NCI-H82 (cell line): ENCODE measurements at places on chromosomes 2 and 18.

- DNase-seq = no peak
Measured at GRCh38 chr18:77101410-77102258, 30.9 kb downstream of the MBP start.

DNA sequence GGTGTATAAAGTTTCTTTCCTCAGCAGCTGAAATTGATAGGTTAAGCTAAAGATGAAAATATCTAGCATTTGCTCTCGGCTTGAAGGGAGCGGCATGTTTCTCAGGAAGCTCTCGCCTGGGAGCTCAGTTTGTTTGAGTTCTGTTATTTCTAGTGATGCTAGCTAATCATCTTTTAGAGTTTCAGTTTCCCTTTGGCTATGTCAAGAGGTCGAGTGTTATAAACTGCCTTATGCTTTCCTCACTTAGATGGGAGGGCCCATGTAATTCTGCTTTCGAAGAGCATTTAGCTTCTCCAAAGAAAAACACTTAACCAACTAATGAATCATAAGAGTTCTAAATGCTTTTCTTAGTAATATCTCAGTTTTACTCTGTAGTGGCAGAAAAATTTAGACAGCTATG, 33.6 kb downstream of the PLCL1 start:
- DNase-seq = no peak

DNA sequence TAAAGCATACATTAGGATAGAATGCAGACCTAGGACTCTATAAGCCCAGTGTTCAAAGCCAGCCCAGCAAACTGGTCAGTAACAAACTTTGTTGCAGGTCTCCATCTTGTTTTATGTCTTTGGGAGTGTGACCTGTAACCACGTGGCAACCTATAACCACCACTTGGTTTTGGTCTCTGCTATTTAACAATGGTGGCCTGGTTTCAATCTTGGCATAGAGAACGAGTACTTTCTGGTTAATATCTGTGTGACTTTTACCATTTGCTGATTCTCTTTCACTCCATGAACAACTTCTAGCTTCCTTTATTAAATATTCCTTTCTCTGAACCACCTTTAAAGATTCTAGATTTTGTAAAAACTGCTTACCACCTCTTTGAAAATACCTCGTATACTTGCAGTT, 118.5 kb downstream of the KCNS3 start:
- DNase-seq = no peak

- peak; percentile 88 for DNase-seq
Measured at GRCh38 chr2:70870790-70871189, 35.2 kb upstream of the CD207 start.

- DNase-seq = no peak
Measured at GRCh38 chr2:160268151-160268781, 68.2 kb upstream of the ITGB6 start.

DNA sequence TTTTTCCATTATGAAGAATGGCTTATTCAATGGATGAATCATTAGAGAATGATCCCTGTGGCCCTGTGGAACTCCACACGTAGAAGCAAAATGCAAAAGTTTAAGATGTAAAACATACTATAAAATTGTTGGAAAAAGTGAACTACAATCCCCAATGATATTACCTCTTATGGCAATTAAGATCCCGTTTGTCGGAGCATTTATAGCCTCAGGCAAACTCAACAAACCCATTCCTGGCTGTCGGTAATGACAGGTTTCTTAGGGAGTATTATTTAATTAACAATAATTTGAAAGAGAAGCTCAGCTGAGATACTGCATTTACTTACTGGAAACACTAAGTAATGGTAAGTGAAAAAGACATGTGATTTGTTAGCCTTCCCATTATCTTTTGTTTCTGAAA, 138.3 kb downstream of the CDH20 start:
- DNase-seq = no peak

DNA sequence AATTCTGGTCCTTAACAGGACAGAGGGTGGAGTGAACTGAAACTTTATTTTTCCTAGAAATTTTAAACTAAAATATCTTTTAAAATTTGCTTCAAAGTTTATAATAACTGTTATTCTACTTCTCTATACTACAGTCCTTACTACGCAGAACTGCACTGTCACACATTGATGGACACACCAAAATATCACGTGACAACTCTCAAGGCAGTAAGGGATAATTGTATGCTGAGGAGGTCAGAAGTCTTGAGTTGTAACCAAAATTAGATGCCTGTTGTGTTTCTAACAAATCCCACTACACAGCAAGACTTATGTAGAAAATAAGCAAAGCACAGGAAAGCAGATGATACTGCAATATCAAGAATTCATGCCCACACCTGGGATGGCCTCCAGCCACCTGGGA, 76.3 kb downstream of the CHST9 start:
- no peak for DNase-seq

DNA sequence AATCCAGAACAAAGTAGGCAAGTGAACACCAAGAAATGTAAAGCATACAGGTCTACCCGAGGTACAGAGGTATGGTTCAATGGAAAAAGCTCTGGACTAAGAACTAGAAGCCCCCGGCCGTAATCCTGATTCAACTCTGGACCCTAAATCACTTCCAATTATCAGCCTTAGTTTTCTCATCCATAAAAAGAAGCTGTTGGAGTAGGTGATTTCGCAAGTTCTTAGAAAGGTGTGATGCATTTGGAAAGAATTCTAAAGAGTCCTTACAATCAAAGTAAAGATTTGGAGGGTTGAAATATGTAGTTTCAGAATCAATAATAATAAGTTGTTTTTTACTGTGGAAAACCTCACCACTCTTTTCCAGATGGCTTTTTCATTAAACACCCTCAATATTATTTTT, 622.1 kb upstream of the ID2 start:
- DNase-seq = no peak
